Nephron progenitor cell (in vitro differentiated cells): ENCODE measurements at places on chromosomes 6 and 20.

GRCh38 chr6:165586706-165587105, 76.3 kb downstream of the PDE10A start:
- DNase-seq, result no peak
- no peaks in the 10 kb centered on the region for H3K4me1 ChIP-seq
- H3K27ac ChIP-seq, result no peak overlapping the region
- H3K4me3 ChIP-seq, result no peak overlapping the region
- peaks cover 4% of the 10 kb centered on the region for H3K27me3 ChIP-seq
- H3K36me3 ChIP-seq, result peaks cover 33% of the 10 kb centered on the region

GRCh38 chr6:54802775-54803634, 43.6 kb upstream of the FAM83B start:
- H3K27ac ChIP-seq, result no peak overlapping the region
- no peaks in the 10 kb centered on the region for H3K36me3 ChIP-seq
- no peak overlapping the region for H3K4me3 ChIP-seq
- H3K27me3 ChIP-seq, result no peaks in the 10 kb centered on the region
- no peaks in the 10 kb centered on the region for H3K4me1 ChIP-seq

- H3K27ac ChIP-seq, result no peak overlapping the region
- H3K4me3 ChIP-seq, result no peak overlapping the region
- DNase-seq, result no peak
- no peaks in the 10 kb centered on the region for H3K4me1 ChIP-seq
- H3K27me3 ChIP-seq, result no peaks in the 10 kb centered on the region
Measured at GRCh38 chr6:63447134-63447533, 125.1 kb upstream of the LOC128125822 start.

DNA sequence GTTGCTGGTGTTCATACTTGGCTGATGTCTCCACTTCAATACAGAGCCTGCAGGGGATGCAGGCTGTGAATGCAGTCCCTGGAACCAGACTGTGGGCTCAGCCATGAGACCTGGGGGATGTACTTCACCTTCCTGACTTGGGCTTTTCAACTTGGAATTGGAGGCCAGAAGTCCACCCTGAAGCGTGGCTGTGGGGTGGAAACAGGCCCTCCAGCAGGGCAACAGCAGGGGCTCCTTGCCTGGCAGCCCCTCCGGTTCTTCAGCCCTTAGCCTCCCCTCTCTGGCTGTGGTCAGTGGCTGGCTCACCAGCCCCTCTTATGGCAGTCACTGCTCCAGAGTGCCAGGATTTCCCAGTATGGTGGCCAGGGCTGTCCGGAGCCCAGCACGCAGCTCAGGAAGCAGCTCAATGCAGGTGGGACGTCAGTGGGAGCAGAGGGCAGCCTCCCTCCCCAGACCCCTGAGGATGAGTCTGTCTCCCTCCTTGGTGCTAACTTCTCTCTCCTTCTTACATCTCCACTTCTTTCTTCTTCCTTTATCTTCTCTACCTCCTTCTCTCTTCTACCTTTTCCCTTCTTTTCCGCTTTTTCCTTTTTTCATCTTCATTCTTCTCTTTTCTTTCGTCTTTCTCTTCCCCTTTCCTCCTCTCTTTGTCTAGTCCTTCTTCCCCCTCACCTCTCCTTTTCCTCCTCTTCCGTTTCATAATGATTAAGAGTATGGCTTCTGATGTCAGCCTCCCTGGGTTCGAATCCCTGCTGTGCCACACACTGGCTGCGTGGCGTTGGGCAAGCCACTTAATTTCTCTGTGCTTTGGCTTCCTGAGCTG, 45.3 kb downstream of the SLC52A3 start:
- DNase-seq, result no peak
- no peak overlapping the region for H3K27ac ChIP-seq
- H3K36me3 ChIP-seq, result no peaks in the 10 kb centered on the region
- H3K4me1 ChIP-seq, result peaks cover 15% of the 10 kb centered on the region

GRCh38 chr20:37688093-37688492, 5.7 kb upstream of the CTNNBL1 start:
- no peaks in the 10 kb centered on the region for H3K36me3 ChIP-seq
- DNase-seq, result no peak
- no peaks in the 10 kb centered on the region for H3K4me1 ChIP-seq
- H3K4me3 ChIP-seq, result no peak overlapping the region
- H3K27ac ChIP-seq, result no peak overlapping the region

GRCh38 chr6:8130399-8130798, 28.1 kb upstream of the EEF1E1 start:
- peaks cover 17% of the 10 kb centered on the region for H3K27me3 ChIP-seq
- no peak overlapping the region for H3K27ac ChIP-seq
- DNase-seq, result no peak
- H3K4me3 ChIP-seq, result no peak overlapping the region

- H3K27me3 ChIP-seq, result no peaks in the 10 kb centered on the region
- no peak for DNase-seq
- H3K4me1 ChIP-seq, result peaks cover 29% of the 10 kb centered on the region
- no peaks in the 10 kb centered on the region for H3K36me3 ChIP-seq
- no peak overlapping the region for H3K4me3 ChIP-seq
- H3K27ac ChIP-seq, result no peak overlapping the region
Measured at GRCh38 chr6:143402721-143403336, 47.7 kb downstream of the ADAT2 start.

GRCh38 chr6:112087136-112087911, at the start of the genes FAM229B and TUBE1:
Gene FAM229B, plus strand, starts transcription at chr6:112087591. Its CDS starts 11,693 bp downstream, at chr6:112099284.
Gene TUBE1, minus strand, starts transcription at chr6:112087482. Its CDS starts 48 bp downstream, at chr6:112087434.
- peaks cover 16% of the 10 kb centered on the region for H3K27me3 ChIP-seq
- peaks cover 21% of the 10 kb centered on the region for H3K36me3 ChIP-seq
- DNase-seq, result peak; percentile 87

GRCh38 chr20:42857446-42857845, 332.3 kb downstream of the PTPRT start:
- H3K4me1 ChIP-seq, result no peaks in the 10 kb centered on the region
- peaks cover 8% of the 10 kb centered on the region for H3K27me3 ChIP-seq
- H3K27ac ChIP-seq, result no peak overlapping the region
- H3K36me3 ChIP-seq, result no peaks in the 10 kb centered on the region

GRCh38 chr20:41533537-41534136, 84.5 kb downstream of the CHD6 start:
- DNase-seq, result no peak
- no peak overlapping the region for H3K27ac ChIP-seq
- H3K27me3 ChIP-seq, result no peaks in the 10 kb centered on the region
- H3K4me1 ChIP-seq, result peaks cover 21% of the 10 kb centered on the region

DNA sequence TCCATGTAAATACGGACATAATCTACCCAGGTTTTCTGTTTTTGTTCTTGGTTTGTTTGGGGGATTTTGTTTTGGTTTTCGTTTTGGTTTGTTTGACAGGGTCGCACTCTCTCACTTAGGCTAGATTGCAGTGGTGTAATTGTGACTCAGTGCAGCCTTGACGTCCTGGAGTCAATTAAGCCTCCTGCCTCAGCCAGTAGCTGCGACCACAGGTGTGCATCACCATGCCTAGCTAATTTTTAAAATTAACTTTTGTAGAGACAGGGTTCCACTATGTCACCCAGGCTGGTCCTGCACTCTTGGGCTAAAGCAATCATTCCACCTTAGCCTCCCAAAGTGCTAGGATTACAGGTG, 37.8 kb upstream of the EYA4 start:
- no peak overlapping the region for H3K27ac ChIP-seq
- no peak for DNase-seq
- H3K4me3 ChIP-seq, result no peak overlapping the region
- H3K4me1 ChIP-seq, result peaks cover 23% of the 10 kb centered on the region
- H3K27me3 ChIP-seq, result peaks cover 4% of the 10 kb centered on the region

DNA sequence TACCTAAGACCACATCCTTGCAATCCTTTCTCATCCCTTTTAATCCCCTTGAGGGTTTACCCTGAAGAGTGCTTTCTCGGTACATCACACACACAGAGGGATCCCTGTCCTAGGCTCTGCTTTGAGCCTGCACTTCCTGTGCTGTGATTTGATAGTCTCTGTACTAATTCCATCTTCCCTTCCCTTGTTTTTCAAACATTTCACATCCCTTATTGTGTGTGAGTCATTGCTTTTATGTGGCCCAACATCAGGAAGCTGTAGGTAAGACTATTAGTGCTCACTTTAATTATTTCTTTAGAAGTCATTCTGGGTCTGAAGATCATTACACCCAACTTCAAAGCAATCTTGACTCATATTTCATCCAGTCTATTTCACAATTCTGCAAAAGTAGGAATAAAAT, 57.2 kb upstream of the ANKEF1 start:
- no peak for DNase-seq
- no peaks in the 10 kb centered on the region for H3K27me3 ChIP-seq
- H3K4me1 ChIP-seq, result peaks cover 14% of the 10 kb centered on the region
- H3K4me3 ChIP-seq, result no peak overlapping the region
- peaks cover 2% of the 10 kb centered on the region for H3K36me3 ChIP-seq

- H3K27me3 ChIP-seq, result peaks cover 11% of the 10 kb centered on the region
- no peak for DNase-seq
- no peak overlapping the region for H3K4me3 ChIP-seq
Measured at GRCh38 chr20:49519777-49520359, 37.4 kb upstream of the KCNB1 start.

GRCh38 chr6:170366248-170366960, 59.8 kb downstream of the FAM120B start:
- peaks cover 44% of the 10 kb centered on the region for H3K4me1 ChIP-seq
- peak overlapping the region; percentile 55 for H3K27ac ChIP-seq
- H3K27me3 ChIP-seq, result no peaks in the 10 kb centered on the region
- DNase-seq, result no peak
- peaks cover 60% of the 10 kb centered on the region for H3K36me3 ChIP-seq
- no peak overlapping the region for H3K4me3 ChIP-seq

- no peak for DNase-seq
- no peaks in the 10 kb centered on the region for H3K36me3 ChIP-seq
- H3K4me3 ChIP-seq, result no peak overlapping the region
- H3K4me1 ChIP-seq, result peaks cover 17% of the 10 kb centered on the region
- peaks cover 26% of the 10 kb centered on the region for H3K27me3 ChIP-seq
Measured at GRCh38 chr20:63325021-63325471, 32.1 kb downstream of the COL20A1 start.

DNA sequence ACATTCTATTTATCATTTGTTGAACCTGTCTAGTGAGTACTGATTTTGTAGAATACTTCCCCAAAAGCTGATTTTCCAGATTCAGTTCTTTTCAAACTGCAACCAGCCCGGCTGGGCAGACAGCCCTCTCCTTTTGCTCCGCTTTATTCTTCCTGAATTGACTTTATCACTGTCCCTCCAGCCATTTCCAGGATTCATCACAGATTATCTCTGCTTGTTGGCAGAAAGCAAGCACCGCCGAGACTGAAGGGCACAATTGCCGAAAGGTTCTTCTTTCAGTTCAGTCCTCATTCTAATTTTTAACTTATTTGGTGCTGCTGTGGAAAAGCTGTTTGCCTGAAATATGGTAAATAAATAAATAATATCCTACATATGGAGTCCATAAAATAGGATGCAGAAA, 369.1 kb upstream of the FLRT3 start:
- DNase-seq, result no peak
- H3K36me3 ChIP-seq, result no peaks in the 10 kb centered on the region
- H3K4me3 ChIP-seq, result no peak overlapping the region
- peaks cover 12% of the 10 kb centered on the region for H3K4me1 ChIP-seq
- H3K27me3 ChIP-seq, result peaks cover 8% of the 10 kb centered on the region

GRCh38 chr6:134469702-134470456, 152.0 kb upstream of the SGK1 start:
- H3K4me1 ChIP-seq, result peaks cover 30% of the 10 kb centered on the region
- H3K27ac ChIP-seq, result no peak overlapping the region
- peaks cover 8% of the 10 kb centered on the region for H3K27me3 ChIP-seq
- H3K4me3 ChIP-seq, result no peak overlapping the region

GRCh38 chr6:159572439-159573110, 120.5 kb downstream of the SOD2 start:
- H3K36me3 ChIP-seq, result no peaks in the 10 kb centered on the region
- H3K4me1 ChIP-seq, result no peaks in the 10 kb centered on the region
- DNase-seq, result no peak
- peak overlapping the region; percentile 79 for H3K27ac ChIP-seq

DNA sequence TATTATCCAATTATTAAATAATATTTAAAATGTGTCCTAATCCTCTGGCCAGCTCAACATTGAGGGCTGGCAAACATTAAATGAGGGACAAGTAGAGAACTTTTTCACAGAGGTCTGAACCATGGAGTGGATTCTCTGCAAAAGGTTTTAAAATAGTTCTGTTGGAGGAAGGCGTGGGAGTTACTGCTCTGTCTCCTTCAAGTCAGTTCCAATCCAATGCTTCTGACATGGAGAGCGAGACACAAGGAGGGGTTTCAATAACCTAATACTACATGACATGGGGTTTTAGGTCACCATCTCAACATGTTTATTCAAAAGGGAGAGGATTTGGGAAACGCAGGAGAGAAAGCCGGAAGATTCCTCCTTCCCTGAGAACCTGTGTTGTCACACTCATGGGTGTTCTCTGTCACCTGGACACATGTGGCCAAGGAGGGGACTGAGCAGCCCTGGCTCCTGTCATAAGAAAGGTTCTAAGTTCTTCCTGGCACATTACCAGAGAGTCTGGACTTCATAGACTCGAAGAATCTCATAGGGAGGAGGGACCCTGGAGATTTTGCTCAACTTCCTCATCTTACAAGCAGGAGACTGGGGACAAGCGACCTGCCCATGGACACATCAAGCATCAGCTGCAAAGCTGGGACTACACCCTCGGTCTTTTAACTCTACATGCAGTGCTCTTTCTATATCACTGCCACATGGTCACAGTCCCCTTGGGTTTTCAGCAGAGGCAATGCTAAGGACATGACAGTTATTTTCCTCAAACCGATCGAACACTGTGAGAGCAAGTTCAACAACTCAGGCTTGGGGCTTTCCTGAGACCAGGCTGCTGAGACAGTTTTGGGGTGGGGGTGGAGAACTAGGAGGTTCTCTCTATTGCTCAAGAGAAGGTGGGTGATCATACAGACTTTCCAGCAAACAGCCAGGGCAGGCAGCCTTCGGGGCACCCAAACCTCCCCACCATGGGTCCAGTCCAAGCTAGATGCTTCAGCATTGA, 38.6 kb downstream of the PRDM1 start:
- peaks cover 11% of the 10 kb centered on the region for H3K27me3 ChIP-seq
- peak overlapping the region; percentile 96 for H3K27ac ChIP-seq

- peak within 1 kb of the TSS; percentile 95 for H3K27ac ChIP-seq
- H3K27me3 ChIP-seq, result no peaks in the 10 kb centered on the region
- peaks cover 65% of the 10 kb centered on the region for H3K4me1 ChIP-seq
- DNase-seq, result peak; percentile 84
- H3K4me3 ChIP-seq, result peak within 1 kb of the TSS; percentile 94
- H3K36me3 ChIP-seq, result peaks cover 23% of the 10 kb centered on the region
Measured at GRCh38 chr6:143677891-143678791, at the start of gene PHACTR2. Gene PHACTR2, plus strand, starts transcription at chr6:143677965. Its CDS starts 199 bp downstream, at chr6:143678164.

DNA sequence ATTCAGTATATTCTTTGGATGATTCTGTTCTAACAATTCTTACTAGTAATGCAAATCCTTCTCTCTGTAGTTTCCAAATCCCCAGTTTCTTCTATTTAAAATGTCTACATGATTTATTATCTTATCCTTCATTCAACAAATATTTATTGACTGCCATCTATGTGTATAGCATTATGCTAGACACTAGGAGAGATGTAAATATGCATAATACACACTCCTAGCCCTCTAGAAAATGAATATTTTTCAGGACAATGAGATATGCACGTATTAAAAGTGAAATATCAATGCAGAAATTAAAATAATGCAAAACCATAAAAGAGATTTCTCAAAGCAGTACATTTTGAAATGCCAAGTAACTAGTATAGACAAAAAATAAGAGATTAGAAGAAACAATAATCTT, 293.5 kb upstream of the CNR1 start:
- no peaks in the 10 kb centered on the region for H3K4me1 ChIP-seq
- peaks cover 4% of the 10 kb centered on the region for H3K27me3 ChIP-seq
- H3K27ac ChIP-seq, result no peak overlapping the region
- no peak overlapping the region for H3K4me3 ChIP-seq
- DNase-seq, result no peak
